Right lobe of liver (tissue), 6 donors: ENCODE measurements at places on chromosomes 7 and 10. TPM values are rescaled to one million over a fixed set of nuclear protein-coding genes. Genes with fewer than 3 reads are reported as not detected.

Gene DGKB
- 0.11 TPM for total RNA-seq

Gene CPN1
- 47.9 TPM for total RNA-seq

Gene ITPRIP
- 9.7 TPM for total RNA-seq

Gene TET1
- total RNA-seq: 0.81 TPM

Gene APBB1IP
- total RNA-seq: 13.9 TPM

Gene ACTA2
- total RNA-seq: 63.0 TPM

Gene SLC13A1
- total RNA-seq: not detected

Gene SFRP4
- total RNA-seq: 0.37 TPM

Gene FRAT2
- total RNA-seq: 9.9 TPM

Gene KCNIP2
- total RNA-seq: 1.3 TPM

Gene UFSP1
- 2.2 TPM for total RNA-seq

Gene OR6B1
- total RNA-seq: not detected

Gene NOS3
- total RNA-seq: 3.9 TPM

Gene CALML5
- not detected for total RNA-seq

Gene OR2A7
- total RNA-seq: 5.6 TPM

Gene KLHL7
- total RNA-seq: 6.9 TPM

Gene SPDYE5
- not detected for total RNA-seq

Gene TFEC
- total RNA-seq: 0.95 TPM

Gene PLEKHS1
- not detected for total RNA-seq

Gene ANXA8L1
- not detected for total RNA-seq
